ENCODE measurements at places on chromosomes 16 and 17.
A peak's percentile ranks its signal among the peaks of the same experiment; 100 is the strongest.

DNA sequence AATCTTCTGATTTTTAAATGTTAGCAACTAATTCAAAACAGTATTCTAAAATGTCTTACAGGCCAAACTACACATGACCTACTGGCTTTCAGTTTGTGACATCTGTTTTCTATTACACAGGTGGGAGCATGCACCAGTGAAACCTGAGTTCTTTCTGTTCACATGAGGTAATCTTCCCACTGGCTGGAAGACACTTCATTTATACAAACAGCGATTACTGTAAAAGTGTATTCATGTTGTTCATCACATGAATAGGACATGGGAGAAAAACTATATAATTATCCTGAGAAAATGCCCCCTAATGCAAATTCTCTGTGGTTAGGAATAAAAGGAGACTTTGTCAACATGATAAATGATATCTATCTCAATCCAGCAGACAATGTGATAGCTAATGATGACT lies 11.1 kb upstream of the PIK3R5 start:
- peak; percentile 15 for DNase-seq

DNA sequence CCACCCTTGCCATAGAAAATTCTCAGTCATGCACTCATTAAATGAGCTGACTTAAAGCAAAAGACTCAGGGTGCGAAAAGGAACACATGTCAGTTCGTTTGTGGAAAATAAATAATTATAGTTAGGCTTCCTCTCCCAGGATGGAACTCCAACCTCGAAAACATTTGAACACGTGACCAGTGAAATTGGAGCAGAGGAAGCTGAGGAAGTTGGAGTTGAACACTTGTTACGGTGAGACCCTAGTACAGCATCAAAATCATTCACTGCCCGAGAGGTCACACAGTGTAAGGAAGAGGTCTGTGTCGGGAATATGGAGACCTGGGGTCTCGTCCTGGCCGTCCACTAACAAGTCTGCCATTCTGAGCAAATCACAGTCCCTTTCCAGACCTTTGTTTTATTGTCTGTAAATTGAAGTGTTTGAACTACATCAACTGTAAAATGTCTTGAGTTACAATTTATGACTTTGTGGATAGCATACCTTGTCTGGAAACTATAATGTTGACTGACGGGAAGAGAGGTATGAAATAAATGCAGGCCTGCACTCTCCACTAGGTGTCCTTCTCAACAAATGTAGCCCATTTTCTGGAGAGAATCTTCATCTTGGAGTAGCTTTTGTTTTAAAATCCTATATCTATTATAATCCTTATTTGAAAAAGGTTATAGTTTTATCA lies 7.7 kb downstream of the PSMD7 start:
- no peak for DNase-seq

GRCh38 chr16:10957771-10958482 lies 13.6 kb downstream of the CLEC16A start:
- no peak for DNase-seq

DNA sequence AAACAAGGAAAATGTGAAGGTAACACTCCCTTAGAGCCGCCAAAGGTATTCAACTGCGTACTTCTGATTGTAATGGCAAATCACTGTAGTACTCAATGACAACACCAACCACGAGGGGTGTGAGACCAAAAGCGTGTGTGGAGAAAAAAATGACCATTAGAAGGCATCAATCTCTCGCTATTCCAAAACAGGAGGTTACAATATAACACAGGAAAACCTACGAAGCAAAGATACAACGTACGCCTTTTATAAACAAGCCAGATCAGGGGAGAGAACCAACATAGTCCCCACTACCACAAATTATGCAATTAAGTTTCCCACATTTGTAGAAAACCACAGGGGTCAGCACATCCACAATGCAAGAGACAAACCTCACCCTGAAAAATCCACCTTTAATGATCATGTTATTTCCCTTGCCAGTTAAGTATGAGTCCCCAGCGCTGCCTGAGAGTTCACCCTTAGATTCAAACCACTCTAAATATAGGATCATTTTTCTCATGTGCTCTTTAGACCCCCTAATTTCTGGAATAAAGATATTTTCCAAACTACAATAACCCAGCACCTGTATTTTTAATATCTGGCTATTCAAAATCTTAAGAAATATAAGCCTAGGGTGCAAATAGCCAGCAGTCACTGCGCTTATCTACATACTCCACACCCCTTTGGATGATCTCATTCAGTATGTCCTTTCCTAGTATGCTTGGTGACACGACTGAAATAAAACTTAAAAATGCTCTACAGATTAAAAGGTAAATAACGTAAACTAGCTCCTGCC lies 12.4 kb downstream of the TEX14 start:
- no peak for DNase-seq

GRCh38 chr17:10061111-10061845 lies 137.1 kb downstream of the GAS7 start:
- no peak for DNase-seq

GRCh38 chr17:4436381-4436780 lies 2.6 kb downstream of the SPNS3 start:
- no peak for DNase-seq
